Fibroblast of skin of left biceps (primary cell): ENCODE measurements at places on chromosomes 12 and 14.

DNA sequence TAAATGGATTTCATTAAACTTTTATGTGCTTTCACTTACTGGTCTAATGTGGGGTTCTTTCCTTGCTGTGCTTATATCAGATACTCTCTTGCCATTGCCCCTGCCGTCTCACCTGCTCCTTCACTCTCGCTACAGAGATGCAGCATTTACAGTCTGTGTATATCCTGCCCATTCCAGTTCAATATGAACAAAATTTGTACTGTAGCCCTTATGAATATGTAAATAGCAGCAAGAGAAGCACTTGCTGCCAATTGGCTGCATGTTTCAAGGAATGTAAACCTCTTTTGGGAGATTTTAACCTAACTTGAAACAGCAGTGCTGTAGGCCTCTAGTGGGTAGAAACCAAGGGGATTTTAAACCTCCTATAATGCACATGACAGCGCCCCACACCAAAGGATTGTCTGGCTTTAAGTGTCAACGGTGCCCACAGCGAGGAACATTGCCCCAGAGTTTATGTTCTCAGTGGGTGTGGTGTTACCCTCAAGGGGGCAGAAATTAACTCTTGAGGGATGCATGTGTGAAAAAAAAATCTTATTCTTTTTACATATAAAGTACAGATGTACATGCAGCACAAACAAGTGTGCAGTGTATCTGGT lies 19.1 kb downstream of the PCNX1 start:
- no peak for DNase-seq

GRCh38 chr14:52602131-52602530 lies 49.5 kb downstream of the GPR137C start:
- DNase-seq, result no peak

- no peak for DNase-seq
These were observed 10.9 kb upstream of the PCED1B start for GRCh38 chr12:47068539-47068938.

- no peak for DNase-seq
These were observed 135.9 kb downstream of the AACS start for GRCh38 chr12:125201090-125201489.

GRCh38 chr14:64026600-64026999 lies 173.8 kb downstream of the SYNE2 start:
- DNase-seq, result no peak

DNA sequence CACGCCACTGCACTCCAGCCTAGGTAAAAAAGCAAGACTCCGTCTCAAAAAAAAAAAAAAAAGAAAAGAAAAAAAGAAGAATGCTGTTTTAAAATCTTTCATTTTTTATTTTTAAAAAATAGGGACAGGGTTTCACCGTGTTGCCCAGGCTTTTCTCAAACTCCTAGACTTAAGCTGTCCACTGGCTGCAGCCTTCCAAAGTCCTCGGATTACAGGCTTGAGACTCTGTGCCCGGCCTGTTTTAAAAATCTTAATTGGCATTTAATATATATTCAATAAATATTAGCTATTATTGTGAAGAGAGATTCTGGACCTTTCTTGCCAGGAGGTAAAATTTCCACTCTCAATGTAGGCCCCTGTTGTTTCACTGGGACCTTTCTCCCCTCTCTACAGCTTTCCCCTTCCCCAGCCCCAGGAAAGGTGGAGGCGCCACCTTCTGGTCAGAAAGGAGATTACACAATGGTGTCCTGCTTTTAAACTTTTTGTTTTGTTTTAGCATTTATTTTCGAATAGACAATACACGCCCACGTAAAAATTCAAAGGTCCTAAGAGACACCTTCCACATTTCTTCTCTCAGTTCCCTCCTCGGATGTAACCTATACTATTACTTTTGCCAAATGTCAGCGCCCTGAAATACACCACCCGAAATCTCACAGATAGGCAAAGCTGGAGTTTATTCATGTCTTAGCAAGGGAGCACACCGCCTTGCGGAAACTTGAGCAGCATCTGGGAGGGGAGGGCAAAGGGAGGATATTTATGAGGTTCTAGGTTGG lies 23.8 kb upstream of the PHC1 start:
- no peak for DNase-seq

DNA sequence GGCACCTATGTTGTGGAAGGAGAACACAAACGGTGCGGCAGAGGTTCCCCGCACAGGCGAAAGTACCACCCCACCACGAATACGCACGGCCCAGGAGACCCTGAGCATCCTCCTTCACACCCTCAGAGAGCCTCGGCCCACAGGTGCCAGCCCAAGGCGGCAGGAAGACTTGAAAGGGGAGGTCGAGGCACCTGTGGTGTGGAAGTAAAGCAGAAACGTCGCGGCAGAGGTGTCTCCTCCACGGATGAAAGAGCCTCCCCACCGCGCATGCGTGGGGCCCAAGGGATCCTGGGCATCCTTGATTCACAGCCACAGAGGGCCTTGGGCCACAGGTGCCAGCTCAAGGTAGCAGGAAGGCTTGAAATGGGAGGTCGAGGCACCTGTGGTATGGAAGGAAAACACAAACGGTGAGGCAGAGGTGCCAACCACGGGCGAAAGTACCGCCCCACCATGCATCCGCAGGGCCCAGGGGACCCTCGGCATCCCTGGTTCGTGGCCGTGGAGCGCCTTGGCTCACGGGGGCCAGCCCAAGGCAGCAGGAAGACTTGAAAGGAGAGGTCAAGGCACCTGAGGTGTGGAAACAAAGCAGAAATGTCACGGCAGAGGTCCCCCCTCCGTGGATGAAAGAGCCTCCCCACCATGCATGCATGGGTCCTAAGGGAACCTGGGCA lies 380.1 kb downstream of the ALG10 start:
- DNase-seq, result no peak

DNA sequence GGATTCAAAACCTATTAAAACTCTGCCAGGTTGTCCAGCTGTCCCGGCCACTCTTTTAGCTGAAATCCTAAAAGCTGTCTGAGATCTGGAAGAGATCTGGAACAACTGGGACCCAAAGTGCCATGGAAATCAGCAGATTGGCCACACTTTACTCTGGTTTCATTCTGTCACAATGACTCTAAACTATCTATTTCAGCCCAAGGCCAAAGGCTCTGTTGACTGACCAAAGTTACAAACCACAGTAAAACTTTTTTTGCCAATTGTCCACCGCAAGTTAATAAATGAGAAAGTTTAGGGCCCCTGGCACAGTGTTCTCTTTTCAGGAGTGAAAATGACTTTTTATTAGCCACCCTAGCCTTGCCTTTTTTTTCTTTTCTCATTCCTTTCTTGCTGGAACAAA lies 113.4 kb upstream of the CPM start:
- DNase-seq, result no peak

- DNase-seq, result no peak
These were observed 493 bp downstream of the NUMB start for GRCh38 chr14:73457924-73458182.

GRCh38 chr12:63093711-63094110 lies 57.3 kb downstream of the AVPR1A start:
- no peak for DNase-seq

DNA sequence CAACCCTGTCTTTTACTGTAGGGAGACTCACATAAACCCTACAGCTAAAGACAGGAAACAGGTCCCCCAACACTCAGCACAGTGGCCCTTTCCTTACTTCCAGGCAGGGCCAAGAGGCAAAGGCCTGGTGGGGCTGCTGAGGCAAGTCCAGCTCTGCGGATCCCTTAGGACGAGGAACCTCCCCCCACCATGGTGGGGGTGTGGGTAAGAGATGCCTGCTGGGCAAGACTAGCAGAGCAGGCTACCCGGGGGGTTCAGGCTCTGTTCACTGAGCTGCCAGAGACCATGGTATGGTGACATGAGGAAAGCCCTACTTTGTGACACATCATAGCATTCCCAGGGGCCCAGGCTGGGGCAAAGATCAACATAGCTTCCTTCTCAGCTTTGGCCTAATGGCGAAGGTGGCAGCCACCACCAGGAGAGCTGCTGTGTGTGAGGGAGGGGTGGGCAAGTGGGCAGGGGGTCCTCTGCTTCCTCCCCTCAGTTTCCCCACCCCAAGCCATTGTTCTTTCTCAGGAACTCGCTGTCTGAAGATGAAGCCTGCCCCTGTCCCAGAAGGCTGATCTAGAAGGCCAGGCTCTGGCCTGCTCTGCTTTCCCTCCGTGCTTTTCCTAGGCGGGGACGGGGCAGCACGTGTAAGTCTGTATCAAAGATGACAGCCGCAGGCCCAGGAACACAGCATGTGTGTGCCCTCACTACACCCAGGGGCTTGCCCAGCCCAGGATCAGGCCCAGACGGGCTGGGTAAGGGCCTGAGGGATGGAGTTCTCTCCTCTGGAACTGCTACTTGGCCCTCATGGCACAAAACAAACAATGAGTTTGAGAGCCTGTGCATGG lies 10.1 kb upstream of the TINF2 start:
- DNase-seq, result no peak
